ENCODE measurements at places on chromosomes 7 and 10.

GRCh38 chr10:119483839-119484238 is 58.7 kb downstream of the RGS10 start:
- no peak overlapping the region for H3K4me3 ChIP-seq
- no peaks in the 10 kb centered on the region for H3K27me3 ChIP-seq
- no peaks in the 10 kb centered on the region for H3K36me3 ChIP-seq
- DNase-seq: no peak
- peaks cover 6% of the 10 kb centered on the region for H3K4me1 ChIP-seq

GRCh38 chr10:4586776-4587175 is 239.2 kb upstream of the AKR1E2 start:
- no peak overlapping the region for H3K4me3 ChIP-seq
- peaks cover 8% of the 10 kb centered on the region for H3K27me3 ChIP-seq
- H3K4me1 ChIP-seq: no peaks in the 10 kb centered on the region
- no peaks in the 10 kb centered on the region for H3K36me3 ChIP-seq

DNA sequence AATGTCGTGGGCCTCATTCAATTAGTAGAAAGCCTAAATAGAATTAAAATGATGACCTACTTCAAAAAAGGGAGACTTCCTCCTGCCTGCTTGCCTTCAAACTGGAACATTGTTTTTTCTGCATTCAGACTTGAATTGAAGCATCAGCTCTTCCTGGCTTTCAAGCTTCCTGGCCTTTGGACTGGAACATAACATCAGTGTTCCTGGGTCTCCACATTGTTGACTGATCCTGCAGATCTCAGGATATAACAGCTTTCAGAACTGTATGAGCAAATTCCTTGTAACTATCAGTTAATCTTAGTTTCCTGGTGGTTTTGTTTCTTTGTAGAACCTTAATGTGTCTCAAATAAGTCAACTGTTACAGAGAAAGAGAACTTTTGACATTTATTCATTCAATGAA is 18.6 kb downstream of the MAGI2 start:
- peaks cover 4% of the 10 kb centered on the region for H3K27me3 ChIP-seq
- H3K4me3 ChIP-seq: no peak overlapping the region
- H3K27ac ChIP-seq: no peak overlapping the region
- no peaks in the 10 kb centered on the region for H3K36me3 ChIP-seq

GRCh38 chr7:135167365-135167917 is 3.1 kb downstream of the CYREN start:
- no peak for DNase-seq
- H3K4me1 ChIP-seq: peaks cover 31% of the 10 kb centered on the region
- H3K27ac ChIP-seq: peak overlapping the region; percentile 95

DNA sequence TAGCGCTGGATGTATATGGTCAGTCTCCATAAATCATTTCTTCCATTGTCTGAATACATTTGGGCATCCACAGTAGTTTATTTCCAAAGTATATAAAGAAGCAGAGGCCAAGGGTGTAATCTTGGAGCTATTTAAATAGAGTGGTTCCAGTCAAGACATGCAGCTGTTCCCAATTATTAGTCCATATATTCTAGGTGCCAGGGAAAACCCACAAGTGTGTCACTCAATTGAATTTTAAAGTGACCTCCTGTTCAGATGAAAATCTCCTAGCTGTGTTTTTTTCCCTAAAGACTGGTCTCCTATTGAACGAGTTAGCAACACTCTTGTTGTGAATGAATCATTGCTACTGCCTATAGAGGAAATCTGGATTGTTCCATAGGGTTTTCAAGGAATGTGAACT is 260.2 kb upstream of the BMPER start:
- DNase-seq: no peak
- no peak overlapping the region for H3K4me3 ChIP-seq
- no peaks in the 10 kb centered on the region for H3K27me3 ChIP-seq
- no peaks in the 10 kb centered on the region for H3K4me1 ChIP-seq

GRCh38 chr7:28520074-28521015 is 108.0 kb downstream of the CREB5 start:
- DNase-seq: no peak
- no peaks in the 10 kb centered on the region for H3K36me3 ChIP-seq
- H3K27me3 ChIP-seq: peaks cover 3% of the 10 kb centered on the region
- no peaks in the 10 kb centered on the region for H3K4me1 ChIP-seq

Data from naive thymus-derived CD8-positive, alpha-beta T cell (primary cell).